Fibroblast of skin of scalp (primary cell): ENCODE measurements at places on chromosomes 2 and 18.
A peak's percentile ranks its signal among the peaks of the same experiment; 100 is the strongest.

GRCh38 chr18:2687390-2688001 is 32.0 kb downstream of the SMCHD1 start:
- DNase-seq: no peak

DNA sequence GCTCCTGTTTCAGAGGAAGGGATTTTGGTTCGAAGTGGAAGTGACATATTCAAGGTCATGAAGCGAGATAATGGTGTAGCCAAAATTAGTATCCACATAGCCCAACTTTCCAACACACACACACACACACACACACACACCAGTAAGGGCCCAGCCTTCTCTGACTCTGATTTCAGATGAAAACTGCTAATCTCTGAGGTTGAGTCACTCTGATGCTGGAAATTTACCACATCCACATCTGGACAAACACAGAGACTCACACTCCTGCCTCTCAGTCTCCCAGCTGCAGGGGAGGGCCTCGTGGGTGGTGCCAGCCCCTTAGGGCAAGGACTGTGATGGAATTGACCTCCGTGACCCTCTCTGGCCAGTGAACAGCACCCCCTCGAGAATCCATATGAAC is 29.0 kb upstream of the SLC35F6 start:
- peak; percentile 72 for DNase-seq

GRCh38 chr2:223566396-223566795 is 35.8 kb downstream of the SCG2 start:
- DNase-seq: no peak

DNA sequence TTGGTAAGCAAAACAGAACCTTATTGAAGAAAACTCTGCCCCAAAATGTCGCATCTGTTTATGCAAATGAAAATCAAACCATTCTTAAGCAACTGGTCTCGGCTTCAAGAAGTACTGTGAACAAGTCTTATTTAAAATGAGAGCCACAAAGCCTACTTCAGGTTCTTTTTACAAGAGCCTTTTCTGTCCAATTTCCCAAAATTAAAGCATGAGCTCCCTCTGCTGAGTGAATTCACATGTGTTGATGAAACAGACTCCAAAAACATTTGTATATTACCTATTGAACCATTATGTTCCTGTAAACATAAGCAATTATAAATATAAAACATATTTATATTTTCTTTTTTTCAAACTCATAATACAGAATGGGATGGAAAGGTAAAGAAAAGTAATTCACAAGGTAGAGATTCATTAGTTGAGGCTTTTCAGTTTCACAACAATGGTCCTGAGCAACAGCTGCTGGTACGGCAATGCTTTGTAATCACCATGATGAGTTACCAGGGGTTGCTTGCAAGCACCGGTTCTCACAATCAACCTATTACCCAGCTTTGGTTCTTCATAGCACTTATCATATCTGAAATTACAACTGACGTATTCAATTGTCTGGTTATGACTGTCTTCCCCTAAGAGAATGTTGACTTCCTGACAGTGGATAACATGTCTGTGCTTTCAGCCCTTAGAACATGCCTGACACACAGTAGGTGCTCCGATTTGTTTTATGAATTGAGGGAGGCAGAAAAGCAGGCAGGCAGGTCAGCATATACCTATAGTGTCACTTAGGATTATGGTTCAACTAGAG is 108.4 kb upstream of the BZW1 start:
- peak; percentile 75 for DNase-seq

GRCh38 chr18:47215554-47216138 is 35.8 kb downstream of the SKOR2 start:
- peak; percentile 66 for DNase-seq

GRCh38 chr18:8799001-8799400 is 93.6 kb downstream of the MTCL1 start:
- peak; percentile 47 for DNase-seq

DNA sequence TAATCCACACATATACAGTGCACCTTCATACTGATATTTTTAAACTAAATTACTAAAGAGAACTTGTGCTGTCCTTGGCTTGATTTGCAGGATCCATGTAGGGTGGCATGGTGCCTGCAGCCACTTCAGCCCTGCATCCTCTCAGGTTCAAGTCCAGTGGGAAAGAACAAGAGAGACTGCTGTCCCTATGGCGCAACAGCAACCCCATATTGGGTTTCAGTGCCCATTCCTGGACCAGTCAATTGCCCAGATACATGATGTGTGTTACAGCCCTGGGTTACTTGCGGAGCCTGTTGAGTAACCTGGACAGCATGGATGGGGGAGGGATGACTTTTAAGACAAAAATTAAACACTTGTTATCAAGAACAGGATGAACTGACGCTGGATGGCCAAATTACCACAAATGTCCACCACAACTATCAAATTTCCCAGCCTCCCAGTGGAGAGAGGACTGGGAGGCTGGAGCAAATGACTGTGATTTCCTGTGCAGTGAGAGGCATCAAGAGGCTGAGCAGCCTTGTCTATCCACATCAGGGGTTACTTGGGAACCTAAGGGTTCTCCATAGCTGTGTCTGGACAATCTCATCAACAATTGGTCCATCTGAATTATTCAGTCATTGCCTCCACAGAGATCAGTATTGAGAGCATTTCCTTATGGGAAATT is 162.0 kb downstream of the CAPN13 start:
- DNase-seq: no peak

GRCh38 chr2:143933946-143934569 is 585.9 kb downstream of the ZEB2 start:
- no peak for DNase-seq

- DNase-seq: peak; percentile 97
Measured at GRCh38 chr2:133718688-133719201, 150.5 kb upstream of the NCKAP5 start.

GRCh38 chr18:45993438-45993837 is 26.3 kb upstream of the EPG5 start:
- DNase-seq: peak; percentile 95

DNA sequence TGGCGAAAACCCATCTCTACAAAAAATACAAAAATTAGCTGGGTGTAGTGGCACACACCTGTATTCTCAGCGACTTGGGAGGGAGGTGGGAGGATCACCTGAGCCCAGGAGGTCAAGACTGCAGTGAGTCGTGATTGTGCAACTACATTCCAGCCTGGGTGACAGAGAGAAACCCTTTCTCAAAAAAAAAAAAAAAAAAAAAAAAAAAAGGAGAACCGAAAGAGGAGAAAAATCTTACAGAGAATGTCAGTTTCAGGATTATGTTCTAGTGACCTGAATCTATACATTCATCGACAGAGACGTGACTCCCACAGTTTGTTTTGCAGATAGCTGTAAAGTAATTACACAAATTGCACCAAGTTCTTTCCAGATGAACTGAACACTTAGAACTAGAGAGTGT is 187.8 kb downstream of the FTCDNL1 start:
- DNase-seq: no peak

- no peak for DNase-seq
Measured at GRCh38 chr2:110929528-110929927, 191.2 kb upstream of the BCL2L11 start.

DNA sequence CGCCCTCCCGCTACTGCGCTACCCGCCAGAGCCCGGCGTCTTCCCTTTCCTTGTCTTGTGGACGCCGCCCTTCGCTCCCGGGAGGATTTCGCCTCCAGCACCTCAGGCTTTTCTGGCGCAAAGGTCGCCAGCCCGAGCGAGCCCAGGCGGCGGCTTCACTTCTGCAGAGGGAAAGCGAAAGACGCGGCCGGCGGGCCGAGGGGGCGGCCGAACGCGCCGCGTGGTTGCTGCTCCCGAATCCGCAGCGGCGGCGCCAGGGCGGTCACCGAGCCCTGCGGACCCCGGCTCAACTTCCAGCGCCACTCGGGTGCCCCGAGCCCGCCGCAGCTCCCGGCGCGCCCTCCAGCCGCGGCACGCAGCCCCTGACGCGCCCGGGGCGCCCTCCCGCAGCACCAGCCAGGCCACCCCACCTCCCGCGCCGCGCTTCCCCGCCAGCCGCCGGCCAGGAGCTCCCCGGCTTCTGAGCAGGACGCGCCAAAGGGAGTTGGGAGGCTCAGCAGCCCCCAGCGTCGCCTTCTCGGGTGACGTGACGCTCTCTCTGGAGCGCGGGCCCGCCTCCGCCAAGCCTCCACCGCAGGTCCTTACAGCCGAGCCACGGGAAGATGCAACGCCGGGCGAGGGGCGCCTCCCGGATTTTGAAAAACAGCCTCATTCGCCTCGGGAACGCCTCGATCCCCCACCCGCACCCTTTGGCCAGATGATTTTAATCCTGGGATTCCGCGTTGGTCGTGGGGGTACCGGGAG is 84.9 kb upstream of the EPB41L3 start:
- peak; percentile 26 for DNase-seq

- DNase-seq: no peak
Measured at GRCh38 chr2:74447230-74447999, 5.7 kb upstream of the RTKN start.

- no peak for DNase-seq
Measured at GRCh38 chr18:24076950-24077349, 61.9 kb upstream of the CABYR start.

DNA sequence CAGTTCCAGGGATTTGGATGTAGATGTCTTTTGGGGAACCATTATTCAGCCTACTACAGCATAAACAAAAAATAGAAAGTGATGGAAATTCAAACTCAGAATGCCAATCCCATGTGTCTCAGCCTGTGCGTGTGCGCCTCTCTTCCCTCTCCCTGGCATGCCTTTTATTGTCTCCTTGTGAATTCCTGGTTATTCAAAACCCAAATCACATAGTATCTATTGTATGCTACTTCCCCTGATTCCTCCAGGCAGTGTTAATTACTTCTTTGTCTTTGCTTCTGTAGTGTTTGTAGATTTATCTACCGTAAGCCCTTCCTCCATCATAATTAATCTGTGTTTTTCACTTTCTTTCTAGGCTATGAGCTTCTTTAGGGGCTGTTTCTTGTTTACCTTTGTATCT is 38.9 kb downstream of the RHBDD1 start:
- DNase-seq: no peak
